T-helper 17 cell (primary cell): ENCODE measurements at places on chromosomes 1 and 21. TPM values are rescaled to one million over a fixed set of nuclear protein-coding genes. Genes with fewer than 3 reads are reported as not detected.
A peak's percentile ranks its signal among the peaks of the same experiment; 100 is the strongest.

TDRD10 gene
- not detected for total RNA-seq

GRCh38 chr1:32150847-32151246 is 28.6 kb upstream of the TXLNA start:
- H3K36me3 ChIP-seq, result peaks cover 7% of the 10 kb centered on the region
- H3K4me3 ChIP-seq, result no peak overlapping the region
- H3K27me3 ChIP-seq, result no peaks in the 10 kb centered on the region
- DNase-seq, result no peak
- no peak overlapping the region for H3K27ac ChIP-seq

- no peak for DNase-seq
- H3K27me3 ChIP-seq, result no peaks in the 10 kb centered on the region
- H3K4me3 ChIP-seq, result no peak overlapping the region
- H3K4me1 ChIP-seq, result no peaks in the 10 kb centered on the region
- H3K27ac ChIP-seq, result no peak overlapping the region
Observed at GRCh38 chr1:195584870-195585624, 1023.2 kb downstream of the KCNT2 start.

DNA sequence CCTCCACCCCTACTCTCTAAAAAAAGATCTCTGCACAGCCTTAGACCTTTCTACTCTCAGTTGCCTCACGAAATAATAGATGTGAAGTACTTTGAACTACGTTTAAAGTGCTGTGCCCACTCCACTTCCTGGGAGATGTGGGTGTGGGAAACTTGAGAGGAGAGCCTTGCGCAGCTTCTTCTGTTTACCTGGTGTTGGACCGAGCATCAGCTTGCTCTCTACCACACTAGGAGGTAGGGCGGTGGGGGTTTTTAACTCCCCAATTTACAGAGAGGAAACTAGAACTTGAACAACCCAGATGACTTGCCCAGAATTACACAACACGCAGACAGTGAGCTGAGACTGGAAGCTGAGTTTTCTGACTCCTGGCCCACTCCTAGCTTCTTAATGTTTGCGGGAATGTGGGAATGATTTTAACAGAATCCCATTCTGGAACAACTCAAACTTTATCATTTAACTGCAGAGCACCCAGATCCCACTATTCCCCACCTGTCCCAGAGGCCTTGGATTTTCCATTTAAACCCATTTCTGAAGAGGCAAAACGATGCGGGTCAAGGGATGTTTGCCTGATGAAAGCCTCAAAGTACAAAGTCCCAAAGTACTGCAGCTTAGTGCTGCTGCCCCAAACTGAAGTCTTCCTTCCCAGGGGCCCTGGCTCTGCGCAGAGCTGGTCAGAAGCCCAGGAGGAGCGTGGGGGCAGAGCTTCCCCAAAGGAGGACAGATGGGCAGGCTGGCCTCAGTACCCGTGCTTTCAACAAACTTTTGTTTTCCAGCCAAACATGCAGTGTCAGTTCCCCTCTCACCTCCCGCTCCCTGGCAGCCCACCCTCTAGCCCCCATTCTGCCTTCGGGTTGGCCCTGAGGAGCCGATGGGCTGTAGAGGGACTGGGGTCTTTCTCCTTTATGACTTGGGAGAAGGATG is 19.0 kb downstream of the BTG2 start:
- H3K4me3 ChIP-seq, result peak overlapping the region; percentile 82
- peaks cover 79% of the 10 kb centered on the region for H3K4me1 ChIP-seq
- H3K27ac ChIP-seq, result peak overlapping the region; percentile 97

- H3K4me1 ChIP-seq, result no peaks in the 10 kb centered on the region
- H3K36me3 ChIP-seq, result peaks cover 4% of the 10 kb centered on the region
- H3K27me3 ChIP-seq, result no peaks in the 10 kb centered on the region
Observed at GRCh38 chr1:182568647-182569284, 20.3 kb downstream of the RNASEL start.

GRCh38 chr1:112718691-112719418 is 3.7 kb upstream of the PPM1J start:
- H3K4me1 ChIP-seq, result peaks cover 25% of the 10 kb centered on the region
- peaks cover 29% of the 10 kb centered on the region for H3K27me3 ChIP-seq
- DNase-seq, result peak; percentile 72
- H3K36me3 ChIP-seq, result peaks cover 4% of the 10 kb centered on the region
- no peak overlapping the region for H3K27ac ChIP-seq
- peak overlapping the region; percentile 33 for H3K4me3 ChIP-seq

SUMO3 gene
- total RNA-seq, result 62.1 TPM

DNA sequence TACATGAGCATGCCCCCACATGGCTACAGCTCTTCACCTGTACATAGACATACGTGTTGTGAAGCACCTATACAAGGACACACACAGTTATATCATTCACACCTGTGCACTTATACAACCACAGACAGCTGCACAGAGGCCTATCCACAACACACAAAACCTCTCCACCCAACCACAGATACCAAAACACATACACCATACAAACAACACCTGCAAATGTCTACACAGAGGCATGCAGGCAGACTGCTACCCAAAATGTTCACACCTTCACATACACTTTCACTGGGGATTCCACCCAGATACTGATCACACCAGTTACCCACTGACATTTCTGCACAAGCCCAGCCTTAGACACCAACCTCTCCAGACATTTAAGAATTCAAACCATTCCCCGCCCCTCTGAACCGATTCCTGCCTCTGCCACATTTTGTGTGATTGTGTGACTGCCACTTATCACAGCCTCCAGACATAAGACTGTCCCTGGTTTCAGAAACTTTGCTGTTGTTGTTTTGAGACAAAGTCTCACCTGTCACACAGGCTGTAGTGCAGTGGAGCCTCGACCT is 2.0 kb downstream of the C1orf232 start:
- DNase-seq, result no peak
- H3K27me3 ChIP-seq, result peaks cover 7% of the 10 kb centered on the region
- no peak overlapping the region for H3K27ac ChIP-seq
- peaks cover 21% of the 10 kb centered on the region for H3K4me1 ChIP-seq

- no peak for DNase-seq
- H3K27ac ChIP-seq, result no peak overlapping the region
- no peak overlapping the region for H3K4me3 ChIP-seq
- no peaks in the 10 kb centered on the region for H3K27me3 ChIP-seq
- H3K4me1 ChIP-seq, result peaks cover 32% of the 10 kb centered on the region
Observed at GRCh38 chr1:176178316-176178715, 28.8 kb downstream of the COP1 start.

- H3K4me3 ChIP-seq, result no peak overlapping the region
- peaks cover 13% of the 10 kb centered on the region for H3K4me1 ChIP-seq
- H3K36me3 ChIP-seq, result peaks cover 2% of the 10 kb centered on the region
- no peak for DNase-seq
- no peak overlapping the region for H3K27ac ChIP-seq
Observed at GRCh38 chr1:88741413-88741812, 57.3 kb downstream of the PKN2 start.

DNA sequence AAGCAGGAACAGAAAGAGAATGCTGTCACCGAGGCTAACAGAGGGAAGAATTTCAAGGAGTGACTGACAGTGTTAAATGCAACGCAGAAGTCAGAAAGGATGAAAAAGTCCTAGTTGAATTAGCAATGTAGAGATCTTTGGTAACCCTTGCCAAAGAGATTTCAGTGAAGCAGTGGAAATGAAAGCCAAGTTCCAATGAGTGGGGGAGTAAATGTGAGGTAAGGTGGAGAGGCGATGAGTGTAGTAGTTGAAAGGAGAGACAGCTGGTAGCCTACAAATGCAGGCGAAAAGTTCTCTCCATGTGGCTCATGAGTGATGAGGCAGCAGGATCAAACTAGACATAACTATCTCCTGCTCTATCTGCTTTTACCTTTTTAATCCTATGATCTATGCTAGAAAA is 74.6 kb upstream of the IPO9 start:
- H3K27ac ChIP-seq, result no peak overlapping the region
- peaks cover 5% of the 10 kb centered on the region for H3K36me3 ChIP-seq
- H3K4me1 ChIP-seq, result peaks cover 26% of the 10 kb centered on the region
- no peak overlapping the region for H3K4me3 ChIP-seq
- peaks cover 24% of the 10 kb centered on the region for H3K27me3 ChIP-seq
- DNase-seq, result no peak

- H3K4me3 ChIP-seq, result no peak overlapping the region
- no peak for DNase-seq
- no peaks in the 10 kb centered on the region for H3K36me3 ChIP-seq
- H3K27me3 ChIP-seq, result peaks cover 6% of the 10 kb centered on the region
- no peak overlapping the region for H3K27ac ChIP-seq
Observed at GRCh38 chr1:87644579-87645190, 316.0 kb downstream of the LMO4 start.

GRCh38 chr1:77394166-77394565 is 112.3 kb downstream of the AK5 start:
- no peak overlapping the region for H3K4me3 ChIP-seq
- no peaks in the 10 kb centered on the region for H3K4me1 ChIP-seq
- H3K36me3 ChIP-seq, result peaks cover 4% of the 10 kb centered on the region
- DNase-seq, result no peak
- H3K27ac ChIP-seq, result no peak overlapping the region

- no peaks in the 10 kb centered on the region for H3K36me3 ChIP-seq
- DNase-seq, result no peak
- H3K27me3 ChIP-seq, result peaks cover 7% of the 10 kb centered on the region
Observed at GRCh38 chr1:152252157-152252556, 28.2 kb upstream of the HRNR start.

- peaks cover 5% of the 10 kb centered on the region for H3K36me3 ChIP-seq
- H3K4me3 ChIP-seq, result peak overlapping the region; percentile 97
- H3K4me1 ChIP-seq, result peaks cover 25% of the 10 kb centered on the region
- no peaks in the 10 kb centered on the region for H3K27me3 ChIP-seq
- peak overlapping the region; percentile 98 for H3K27ac ChIP-seq
- no peak for DNase-seq
Observed at GRCh38 chr1:220045356-220046051, 801 bp downstream of the EPRS1 start.

ZZZ3 gene
- 55.5 TPM for total RNA-seq

GRCh38 chr21:15379776-15380175 is 315.0 kb upstream of the NRIP1 start:
- H3K27me3 ChIP-seq, result peaks cover 12% of the 10 kb centered on the region
- no peak overlapping the region for H3K4me3 ChIP-seq
- H3K27ac ChIP-seq, result no peak overlapping the region
- peaks cover 2% of the 10 kb centered on the region for H3K36me3 ChIP-seq

DNA sequence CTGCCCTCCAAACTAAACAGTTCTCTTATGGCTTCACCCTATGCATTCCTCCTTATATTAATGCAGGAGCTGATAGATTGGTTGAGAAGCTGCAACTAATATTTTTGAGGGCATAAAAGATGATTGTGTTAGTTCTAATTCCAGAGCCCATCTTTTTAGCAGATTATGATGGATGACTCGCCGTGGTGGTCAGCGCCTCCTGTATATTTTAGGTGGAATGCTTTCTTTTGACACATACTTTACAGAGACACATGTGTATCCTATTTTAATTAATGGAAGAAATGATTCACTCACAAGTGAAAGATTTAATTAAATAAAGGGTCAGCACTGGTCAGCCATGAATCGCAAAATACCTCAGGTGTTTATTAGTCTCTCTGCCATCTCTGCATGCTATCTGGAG is 120.7 kb downstream of the TM2D1 start:
- no peak overlapping the region for H3K27ac ChIP-seq
- H3K36me3 ChIP-seq, result no peaks in the 10 kb centered on the region
- no peak overlapping the region for H3K4me3 ChIP-seq
- no peaks in the 10 kb centered on the region for H3K4me1 ChIP-seq

DNA sequence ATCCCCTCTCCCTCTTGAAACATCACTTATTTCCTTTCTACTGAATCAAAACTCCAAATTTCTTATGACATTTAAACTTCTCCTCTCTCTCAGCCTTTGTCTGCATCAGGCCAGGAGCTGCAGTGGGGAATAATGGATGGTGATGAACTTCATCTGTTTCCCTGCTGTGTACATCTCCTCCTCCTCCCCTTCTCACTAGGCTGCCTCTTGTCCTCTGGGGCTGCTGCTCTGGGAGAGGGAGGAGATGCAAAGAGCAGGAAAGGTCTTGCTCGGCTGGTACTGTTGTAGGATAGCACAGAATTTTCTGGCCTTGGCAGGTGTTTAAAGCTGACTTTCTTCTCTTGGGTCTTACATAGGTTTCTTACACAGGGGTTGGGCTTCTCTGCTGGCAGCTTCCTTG is 31.1 kb upstream of the FMOD start:
- no peak overlapping the region for H3K27ac ChIP-seq
- H3K27me3 ChIP-seq, result peaks cover 40% of the 10 kb centered on the region
- no peak for DNase-seq
- peaks cover 3% of the 10 kb centered on the region for H3K4me1 ChIP-seq
- H3K4me3 ChIP-seq, result no peak overlapping the region

GRCh38 chr1:116228511-116228910 is 117.3 kb downstream of the MAB21L3 start:
- H3K4me3 ChIP-seq, result no peak overlapping the region
- DNase-seq, result no peak
- peaks cover 6% of the 10 kb centered on the region for H3K27me3 ChIP-seq
- no peaks in the 10 kb centered on the region for H3K36me3 ChIP-seq

SPATA45 gene
- not detected for total RNA-seq

DNA sequence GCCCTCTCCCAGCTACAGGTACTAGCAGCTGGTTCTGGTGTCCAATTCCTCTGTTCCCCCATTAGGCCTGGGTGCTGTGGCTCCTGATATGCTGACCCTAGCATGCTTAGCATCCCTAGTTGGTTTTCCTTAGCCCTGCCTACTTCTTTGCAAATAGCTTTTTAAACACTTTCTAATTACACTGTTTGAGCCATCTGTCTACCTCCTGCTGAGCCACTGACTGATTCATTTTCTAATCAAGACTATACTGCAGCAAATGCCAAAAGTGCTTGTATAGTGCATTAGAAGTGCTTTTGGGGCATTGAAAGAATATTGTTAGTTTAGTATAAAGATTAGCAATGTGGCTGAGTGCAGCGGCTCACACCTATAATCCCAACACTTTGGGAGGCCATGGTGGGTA is 36.3 kb downstream of the ERICH3 start:
- no peaks in the 10 kb centered on the region for H3K36me3 ChIP-seq
- DNase-seq, result no peak
- no peak overlapping the region for H3K27ac ChIP-seq

- DNase-seq, result no peak
- H3K4me1 ChIP-seq, result peaks cover 14% of the 10 kb centered on the region
- peaks cover 71% of the 10 kb centered on the region for H3K27me3 ChIP-seq
- peaks cover 8% of the 10 kb centered on the region for H3K36me3 ChIP-seq
- no peak overlapping the region for H3K4me3 ChIP-seq
Observed at GRCh38 chr21:41725421-41726031, 41.3 kb downstream of the RIPK4 start.

OVAAL gene
- not detected for total RNA-seq

- peaks cover 90% of the 10 kb centered on the region for H3K27me3 ChIP-seq
- H3K36me3 ChIP-seq, result peaks cover under 1% of the 10 kb centered on the region
- H3K4me1 ChIP-seq, result peaks cover 8% of the 10 kb centered on the region
- DNase-seq, result no peak
Observed at GRCh38 chr1:90841473-90841872, 124.4 kb upstream of the BARHL2 start.

GCSAML gene
- total RNA-seq, result 1.7 TPM
